ENCODE measurements at places on chromosomes 3 and 15.

DNA sequence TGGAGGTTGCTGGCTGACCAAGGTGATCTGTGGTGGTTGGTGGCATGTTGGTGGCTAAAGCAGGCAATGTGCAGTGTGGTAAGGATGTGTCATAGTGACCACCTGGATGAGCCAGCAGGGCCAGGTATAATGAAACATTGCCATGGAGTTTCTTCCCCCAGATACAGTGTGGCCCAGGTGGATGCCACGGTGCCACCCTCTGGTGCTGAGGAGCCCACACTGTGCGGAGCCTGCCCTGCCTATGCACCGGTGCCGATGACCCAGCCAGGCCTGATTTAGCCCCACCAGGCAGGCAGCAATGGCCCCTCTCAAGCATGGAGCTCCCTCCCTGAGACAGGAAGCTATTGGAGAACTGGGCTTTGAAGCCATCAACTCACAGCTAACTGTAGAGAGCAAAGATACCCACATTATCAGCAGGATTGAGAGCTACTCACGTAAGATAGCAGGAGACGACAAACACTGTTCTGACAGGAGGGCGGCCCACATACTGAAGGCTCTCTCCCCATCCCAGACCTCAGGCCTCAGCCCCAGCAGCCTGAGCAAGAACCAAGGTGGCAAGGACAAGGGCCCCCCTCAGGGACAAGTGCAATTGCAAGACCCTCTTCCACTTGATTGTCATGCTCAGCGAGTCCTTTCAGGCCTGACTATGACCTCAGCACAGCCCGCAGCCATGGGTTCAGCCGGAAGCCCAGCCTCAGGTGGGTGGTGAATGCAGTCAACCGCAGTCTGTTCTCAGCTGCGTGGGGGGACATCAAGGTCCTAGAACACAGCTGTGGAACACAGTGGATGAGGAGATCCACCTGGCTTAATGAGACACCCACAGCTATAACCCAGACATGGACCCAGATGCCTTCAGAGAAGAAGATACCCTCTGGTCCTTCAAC, 82.8 kb upstream of the CDV3 start:
- DNase-seq = peak; percentile 20

DNA sequence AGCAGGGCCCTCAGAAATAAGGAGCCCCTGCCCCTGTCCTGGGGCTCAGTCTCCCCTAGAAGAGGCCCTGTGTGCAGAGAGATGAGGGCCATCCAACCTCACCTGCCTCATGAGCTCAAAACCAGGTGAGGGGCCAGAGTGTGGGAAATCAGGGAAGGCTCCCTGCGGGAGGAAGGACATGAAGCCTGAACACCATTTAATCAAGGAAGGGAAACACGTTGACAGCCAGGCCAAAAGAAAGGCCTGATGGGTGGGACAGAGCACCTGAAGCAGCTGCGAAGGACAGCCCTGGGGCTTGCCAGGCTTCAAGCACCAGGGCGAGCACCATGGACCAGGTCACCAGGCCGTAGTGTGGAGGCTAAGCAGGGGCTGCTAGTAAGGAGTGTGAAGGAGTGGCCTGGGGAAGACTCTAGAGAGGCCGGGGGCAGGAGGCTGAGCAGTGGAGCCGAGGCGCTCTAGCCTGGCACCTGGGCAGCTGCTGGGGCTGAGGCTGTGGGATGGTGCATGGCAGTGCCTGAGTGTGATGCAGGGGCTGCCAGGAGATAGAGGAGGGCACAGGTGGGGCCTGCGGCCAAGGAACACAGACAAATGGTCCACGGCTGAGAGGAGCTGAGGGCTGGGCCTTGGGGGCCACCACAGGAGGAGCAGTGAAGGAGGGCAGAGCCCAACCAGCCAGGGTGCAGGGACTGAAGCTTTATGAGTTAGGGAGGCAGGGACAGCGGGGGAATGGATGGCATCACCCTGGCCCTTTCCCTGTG, 16.1 kb downstream of the ACAA1 start:
- DNase-seq = no peak

- DNase-seq = no peak
These were observed 637.1 kb downstream of the MAGI1 start for GRCh38 chr3:65401359-65402305.

- no peak for DNase-seq
These were observed 112.0 kb downstream of the UACA start for GRCh38 chr15:70651303-70651845.

DNA sequence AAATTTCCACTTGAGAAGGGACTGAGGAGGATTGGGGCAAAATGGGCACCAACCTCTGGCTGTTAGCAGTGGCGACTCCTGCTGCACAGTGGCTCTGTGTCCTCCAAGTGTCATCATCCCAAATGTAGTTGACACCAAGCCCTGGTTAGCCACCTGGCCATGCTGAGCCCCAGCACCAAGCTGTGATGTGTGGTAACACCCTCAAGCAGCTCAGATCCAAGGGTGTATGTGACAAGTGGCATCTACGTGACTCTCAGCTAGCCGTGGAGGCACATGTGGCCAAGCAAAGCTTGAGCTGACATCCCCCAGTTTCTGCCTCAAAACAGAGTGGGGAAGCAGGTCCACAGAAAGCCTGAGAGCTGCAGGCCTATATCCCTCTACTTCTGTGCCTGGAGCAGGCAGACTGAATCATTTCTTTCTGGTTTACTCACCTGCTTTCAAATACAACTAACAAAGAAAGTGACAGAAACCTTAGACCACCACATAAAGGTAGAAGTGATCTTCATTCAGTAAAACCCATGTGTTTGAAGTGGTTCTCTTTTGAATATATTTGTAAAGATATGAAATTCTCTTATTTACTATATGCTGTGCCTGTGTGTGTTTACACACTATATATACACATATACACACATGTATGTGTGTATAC, 40.0 kb downstream of the FOXP1 start:
- no peak for DNase-seq

DNA sequence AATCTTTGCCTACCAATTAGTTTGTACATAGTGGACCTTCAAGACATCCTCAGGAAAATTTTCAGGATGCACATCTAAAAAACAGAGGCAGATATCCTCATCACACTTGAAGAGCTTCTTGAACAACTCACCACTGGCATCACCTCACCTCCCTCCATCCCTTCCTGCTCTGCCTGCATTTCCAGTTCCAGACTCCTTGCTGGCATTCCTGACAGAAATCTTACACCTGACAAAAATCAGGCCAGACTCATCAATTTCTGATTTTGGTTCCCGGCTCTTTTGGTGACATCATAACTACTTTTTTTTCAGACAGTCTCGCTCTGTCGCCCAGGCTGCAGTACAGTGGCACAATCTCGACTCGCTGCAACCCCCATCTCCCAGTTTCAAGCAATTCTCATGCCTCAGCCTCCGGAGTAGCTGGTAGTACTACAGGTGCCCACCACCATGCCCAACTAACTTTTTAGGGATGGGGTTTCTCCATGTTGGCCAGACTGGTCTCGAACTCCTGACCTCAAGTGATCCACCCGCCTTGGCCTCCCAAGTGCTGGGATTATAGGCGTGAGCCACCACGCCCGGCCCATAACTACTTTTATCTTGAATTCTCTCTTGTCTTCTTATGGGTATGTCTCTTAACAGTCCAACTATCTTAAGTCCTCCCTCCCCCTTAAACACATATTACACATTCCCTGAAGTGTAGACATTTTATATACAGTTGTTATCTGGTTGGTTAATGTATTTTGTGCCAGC, 216.6 kb upstream of the IL12A start:
- DNase-seq = no peak

- no peak for DNase-seq
These were observed 514.1 kb downstream of the MAGI1 start for GRCh38 chr3:65524584-65524983.

DNA sequence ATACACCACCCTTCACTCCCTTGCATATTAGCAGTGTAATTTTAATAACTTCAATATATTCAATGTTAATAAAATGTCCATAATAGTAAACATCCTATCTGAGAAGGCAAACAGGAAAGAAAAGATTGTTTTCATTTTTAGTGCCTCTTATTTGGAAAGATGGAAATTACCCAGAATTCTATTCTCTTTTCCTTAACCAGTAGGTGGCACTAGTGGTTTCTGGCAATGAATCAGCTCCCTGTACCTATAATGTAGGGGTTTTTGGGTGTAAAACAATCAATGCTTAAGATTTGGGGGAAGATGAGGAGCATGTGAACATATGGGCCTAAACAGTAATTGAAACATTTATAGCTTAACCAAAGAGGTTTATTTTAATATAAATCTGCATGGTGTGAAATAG, 5.7 kb upstream of the SEMA6D start:
- no peak for DNase-seq

DNA sequence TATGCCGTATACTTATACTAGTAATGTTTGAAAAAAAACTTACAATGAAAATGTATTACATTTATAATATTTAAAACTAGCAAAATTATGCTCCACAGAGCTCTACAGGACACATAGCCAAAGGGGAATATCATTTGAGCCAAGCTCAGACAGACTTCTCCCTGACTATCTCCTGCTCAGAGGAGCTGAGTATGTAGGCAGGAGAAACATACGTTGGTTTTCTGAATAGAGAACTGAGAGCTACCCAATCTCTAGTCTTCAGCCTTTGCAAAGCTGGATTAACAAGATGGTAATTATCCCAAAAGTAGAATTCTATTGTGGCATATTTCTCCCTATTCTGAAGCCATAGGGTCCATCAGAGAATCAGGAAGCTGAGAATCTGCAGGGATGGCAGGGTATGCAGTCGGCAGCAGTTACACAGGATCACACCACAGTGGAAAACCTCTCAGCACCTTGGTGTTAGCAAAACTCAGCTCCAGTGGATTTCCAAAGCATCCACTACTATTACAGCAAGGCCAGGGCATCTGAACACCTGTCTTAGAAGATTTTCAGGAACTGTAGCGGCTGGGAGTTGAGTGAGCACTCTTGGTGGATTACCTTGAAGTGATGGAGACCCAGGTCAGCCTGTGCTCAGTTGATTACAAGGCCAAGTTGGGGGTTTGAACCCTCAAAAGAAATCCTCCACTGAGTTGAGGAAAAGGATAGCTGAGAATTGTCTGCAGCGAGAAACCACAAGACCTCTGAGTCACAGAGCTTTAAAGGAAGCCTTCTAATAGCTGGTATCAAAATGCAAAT, 30.1 kb downstream of the GPR15 start:
- DNase-seq = no peak

DNA sequence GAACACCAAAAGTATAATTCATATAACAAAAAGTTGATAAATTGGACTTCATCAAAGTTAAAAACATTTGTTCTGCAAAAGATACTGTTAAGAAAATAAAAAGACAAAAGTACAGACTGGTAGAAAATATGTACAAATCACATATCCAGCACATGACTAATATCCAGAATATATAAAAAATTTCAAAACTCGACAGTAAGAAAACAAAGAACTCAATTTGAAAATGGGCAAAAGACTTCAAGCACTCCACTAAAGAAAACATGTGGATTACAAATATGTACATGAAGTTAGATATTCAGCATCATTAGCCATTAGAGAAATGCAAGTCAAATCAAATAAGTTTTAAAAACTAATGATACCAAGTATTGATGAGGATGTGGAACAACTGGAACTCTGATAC, 6.7 kb downstream of the GK5 start:
- no peak for DNase-seq

- DNase-seq = no peak
These were observed 233.5 kb downstream of the MYRIP start for GRCh38 chr3:40042752-40043443.

DNA sequence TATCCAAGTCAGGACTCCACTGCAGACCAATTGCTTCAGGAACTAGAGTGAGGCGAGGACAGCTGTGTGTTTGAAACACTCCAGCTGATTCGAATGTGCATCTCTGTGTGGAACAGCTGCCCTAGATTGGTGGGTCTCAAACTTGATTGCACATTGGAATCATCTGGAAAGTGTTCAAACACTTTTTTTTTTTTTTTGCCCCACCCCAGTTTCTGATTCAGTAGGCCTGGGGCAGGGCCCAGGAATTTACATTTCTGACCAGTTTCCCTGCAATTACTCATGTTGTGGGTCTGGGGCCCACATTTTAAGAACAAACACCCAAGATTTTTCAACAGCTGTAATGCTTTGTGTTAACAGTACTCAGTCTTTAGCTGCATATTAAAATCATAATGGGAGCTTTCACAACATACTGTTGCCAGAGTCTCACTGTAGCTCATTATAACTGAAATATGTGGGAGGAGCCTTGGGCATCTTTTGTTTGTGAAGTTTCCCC, 156.6 kb downstream of the NR1D2 start:
- DNase-seq = no peak

DNA sequence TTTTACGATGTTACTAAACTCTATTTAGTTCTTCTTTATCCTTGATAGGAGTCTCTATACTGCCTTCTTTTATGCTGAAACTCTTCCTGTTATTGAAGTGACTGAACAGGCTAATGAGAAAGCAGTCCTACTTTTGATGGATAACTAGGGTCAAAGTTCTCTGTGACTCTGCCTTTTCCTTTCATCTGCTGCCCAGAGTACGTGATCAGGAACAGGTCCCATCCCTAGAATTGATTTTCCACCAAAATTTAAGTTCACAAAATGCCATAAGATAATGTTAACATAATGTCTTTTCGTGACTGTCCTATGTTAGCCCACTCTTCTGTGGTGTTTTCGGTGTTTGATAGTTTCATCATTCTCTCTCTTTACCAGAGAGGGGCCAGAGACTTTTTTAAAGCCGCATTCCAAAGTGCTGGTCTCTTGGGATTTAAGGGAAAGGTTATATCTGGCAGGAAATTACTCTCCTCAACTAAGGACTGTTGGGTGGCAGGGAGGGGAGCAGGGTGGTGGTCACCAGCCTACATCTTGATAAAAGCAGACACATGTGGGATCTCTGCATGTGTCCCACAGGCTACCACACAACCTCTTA, 50.3 kb upstream of the PLXND1 start:
- no peak for DNase-seq

DNA sequence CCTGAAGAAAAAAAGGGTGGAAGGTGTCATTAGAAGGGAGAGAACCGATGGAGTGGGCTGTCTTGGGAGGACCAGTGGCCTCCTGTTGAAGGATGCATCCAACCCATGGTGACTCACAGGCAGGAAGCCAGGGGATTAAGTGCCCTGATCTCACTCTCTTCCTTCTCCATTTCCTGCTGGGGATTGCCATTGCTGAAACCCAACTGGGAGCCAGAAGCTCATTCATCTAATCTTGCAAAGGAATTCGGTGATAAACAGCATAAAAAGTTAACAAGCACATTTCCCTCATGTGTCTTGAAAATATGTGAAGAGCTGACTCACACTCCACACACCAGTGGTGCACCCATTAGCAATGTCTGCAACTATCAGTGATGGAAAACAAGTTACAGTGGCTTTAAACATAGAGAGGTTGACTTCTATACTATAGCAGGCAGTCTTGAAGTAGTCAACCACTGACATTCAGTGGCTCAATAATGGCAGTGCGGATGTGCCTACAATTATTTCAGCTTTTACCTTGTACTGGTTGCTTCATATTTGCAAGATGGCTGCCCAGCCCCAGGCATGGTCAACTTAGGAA, 12.8 kb upstream of the CSRNP1 start:
- DNase-seq = no peak

GRCh38 chr3:188701485-188701969, 470.2 kb upstream of the TPRG1 start:
- no peak for DNase-seq
